ENCODE measurements at places on chromosomes 5 and 9.

DNA sequence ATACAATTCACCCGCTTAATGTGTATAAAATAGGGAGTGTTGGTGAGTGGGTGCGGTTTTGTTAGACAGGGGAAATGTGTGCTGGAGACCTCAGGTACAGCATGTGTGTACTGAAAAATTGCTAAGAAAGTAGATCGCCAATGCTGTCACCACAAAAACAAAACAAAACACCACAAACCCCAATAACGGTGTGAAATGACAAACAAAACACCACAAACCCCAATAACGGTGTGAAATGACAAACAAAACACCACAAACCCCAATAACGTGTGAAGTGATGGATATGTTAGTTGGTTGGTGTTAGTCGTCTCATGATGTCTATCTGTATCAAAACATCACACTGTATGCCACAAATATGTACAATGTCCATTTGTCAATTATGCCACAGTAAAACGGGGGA lies 14.2 kb upstream of the GFPT2 start:
- no peak for DNase-seq

- no peak for DNase-seq
These were observed 10.1 kb upstream of the THG1L start for GRCh38 chr5:157721159-157721558.

DNA sequence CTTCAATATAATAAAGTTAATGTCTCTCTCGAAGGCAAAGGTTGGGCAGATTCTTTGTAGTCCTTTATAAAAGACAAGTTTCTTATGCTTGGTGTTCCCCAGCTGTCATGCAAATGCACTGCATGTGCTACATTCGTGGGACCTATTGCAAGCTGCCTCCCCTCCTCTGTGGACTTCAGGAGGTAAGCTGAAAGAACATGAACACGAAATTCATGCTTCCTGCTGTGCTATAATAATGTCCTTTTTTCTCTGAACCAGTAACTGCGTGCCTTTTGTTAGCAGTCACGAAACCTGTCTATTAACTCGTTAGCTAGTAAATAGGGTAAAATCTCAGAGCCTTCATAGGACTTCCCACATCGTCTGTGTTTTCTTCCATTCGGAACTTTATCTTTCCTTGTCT lies 363.5 kb downstream of the CDH9 start:
- no peak for DNase-seq

DNA sequence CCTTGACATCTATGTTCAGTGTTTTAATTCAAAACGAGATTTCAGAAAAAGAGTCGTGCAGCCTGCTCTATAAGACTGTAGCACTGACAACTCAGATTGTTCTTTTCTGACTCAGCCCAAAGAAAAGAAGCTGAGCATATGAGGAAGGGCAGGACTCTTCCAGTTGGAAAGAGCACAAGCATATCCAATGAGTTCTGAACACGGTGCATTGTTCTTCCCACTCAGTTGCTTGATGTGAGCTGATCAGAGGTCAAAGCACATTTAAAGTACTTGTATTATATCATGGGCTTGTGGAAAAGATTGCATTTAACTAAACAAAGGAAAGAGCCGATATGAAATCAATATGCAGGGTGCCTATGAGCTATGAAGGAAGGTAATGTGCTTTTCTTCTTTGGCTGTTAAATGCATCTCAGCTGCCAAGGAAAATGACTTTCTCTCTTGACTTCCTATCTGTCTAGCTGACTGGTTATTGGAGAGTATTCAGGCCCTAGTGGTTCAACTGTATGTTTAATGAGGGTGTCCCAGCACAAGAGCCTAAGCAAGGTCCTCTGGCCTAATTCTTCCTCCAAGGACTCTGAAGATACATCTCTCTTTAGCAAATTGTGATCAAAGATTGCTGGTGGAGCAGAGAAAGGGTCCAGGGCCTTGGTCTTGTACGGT lies 226.6 kb upstream of the PPP1R2B start:
- DNase-seq: no peak

- no peak for DNase-seq
These were observed 33.3 kb downstream of the AHRR start for GRCh38 chr5:354581-355378.

DNA sequence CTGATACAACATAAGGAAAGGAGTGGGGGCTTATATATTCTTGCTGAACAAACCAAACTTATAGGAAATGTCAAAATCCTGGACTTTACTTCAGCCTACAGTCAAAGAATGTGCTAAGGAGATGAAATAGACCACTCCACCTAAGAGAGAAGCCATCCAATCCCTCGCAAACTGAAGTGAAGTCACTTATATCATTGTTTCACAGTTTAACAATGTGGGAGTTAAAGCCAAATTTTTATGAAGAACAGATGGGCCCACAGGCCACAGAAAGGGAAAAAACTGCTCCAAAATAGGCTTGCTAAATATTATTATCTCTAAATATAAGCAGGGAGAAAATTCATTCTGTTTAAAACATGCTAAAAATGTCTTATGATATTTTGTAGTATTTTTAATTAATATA lies 233.3 kb downstream of the GAS1 start:
- DNase-seq: no peak

DNA sequence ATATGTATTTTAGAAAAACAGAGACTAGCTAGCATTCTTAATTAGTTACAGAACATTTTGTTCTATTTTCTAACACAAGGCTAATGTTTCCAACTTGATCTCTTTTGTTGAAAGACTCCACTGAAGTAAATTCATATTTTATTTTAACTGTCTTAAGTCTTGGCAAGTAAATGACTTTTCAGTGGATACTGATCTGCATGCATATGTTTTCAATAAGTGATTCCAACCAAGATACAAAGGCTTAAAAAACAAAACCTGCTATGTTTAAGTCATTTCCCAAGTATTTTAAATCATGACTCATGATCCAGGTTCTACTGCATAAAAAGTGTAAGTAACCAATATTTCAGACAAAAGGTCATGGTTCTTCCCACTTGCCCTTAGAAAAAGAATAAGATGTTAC lies 5.7 kb downstream of the CDO1 start:
- no peak for DNase-seq

GRCh38 chr5:40389591-40389990 lies 290.1 kb upstream of the PTGER4 start:
- DNase-seq: no peak

DNA sequence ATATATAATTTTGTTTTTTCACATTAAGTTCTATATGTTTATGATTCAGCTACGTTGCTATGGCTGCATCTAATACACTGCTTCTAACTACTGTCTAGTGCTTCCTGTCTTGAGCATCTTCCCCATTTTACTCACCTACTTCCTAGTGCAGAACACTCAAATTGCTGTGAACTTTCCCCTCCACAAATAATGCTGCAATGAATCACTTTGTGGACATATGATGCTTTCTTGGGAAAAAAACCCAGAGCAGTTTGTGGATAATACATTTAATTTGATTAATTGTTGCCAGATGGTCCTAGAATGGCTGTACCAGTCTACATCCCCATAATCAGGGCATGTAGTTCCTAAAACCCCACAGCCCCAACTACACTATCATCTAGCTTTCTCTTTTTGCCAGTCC lies 18.5 kb downstream of the CD180 start:
- no peak for DNase-seq

DNA sequence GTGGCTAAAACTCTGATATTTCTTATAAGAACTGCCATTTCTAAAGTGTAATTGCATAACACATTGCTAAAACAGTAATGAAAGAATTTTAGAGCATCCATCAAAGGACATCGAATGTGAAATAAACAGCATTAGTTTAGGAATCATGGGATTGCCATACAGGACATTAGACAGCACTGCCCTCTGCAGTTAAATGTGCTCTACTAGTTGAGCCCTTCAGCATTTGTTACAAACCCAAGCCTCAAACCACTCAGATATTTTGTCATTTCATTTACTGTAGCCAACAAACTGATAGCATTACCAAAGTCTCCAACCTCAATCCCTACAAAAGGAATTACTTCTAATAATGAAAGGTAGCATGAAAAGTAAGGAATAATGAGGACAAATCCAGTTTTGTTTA lies 116.8 kb upstream of the COX7C start:
- DNase-seq: no peak

- DNase-seq: no peak
These were observed 1027.0 kb upstream of the COX7C start for GRCh38 chr5:85590764-85591163.

DNA sequence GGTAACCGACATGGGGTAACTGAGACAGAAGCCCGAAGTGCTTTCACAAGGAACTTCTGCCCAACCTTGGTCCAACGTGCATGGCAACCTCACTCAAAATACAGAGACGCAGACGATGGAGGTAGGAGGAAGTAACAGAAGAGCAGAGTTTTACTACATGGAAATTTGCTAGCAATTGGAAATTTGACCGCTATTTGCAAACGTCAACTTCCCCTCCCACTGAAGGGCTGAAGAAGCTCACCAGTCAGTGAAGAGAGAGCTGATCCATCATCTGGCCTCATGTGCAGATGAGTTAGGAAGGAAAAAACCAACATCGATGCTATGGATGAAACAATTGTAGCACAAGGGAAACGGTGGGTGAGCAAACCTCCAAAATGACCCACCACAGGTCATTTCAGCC lies 196.7 kb downstream of the RGS3 start:
- DNase-seq: no peak

DNA sequence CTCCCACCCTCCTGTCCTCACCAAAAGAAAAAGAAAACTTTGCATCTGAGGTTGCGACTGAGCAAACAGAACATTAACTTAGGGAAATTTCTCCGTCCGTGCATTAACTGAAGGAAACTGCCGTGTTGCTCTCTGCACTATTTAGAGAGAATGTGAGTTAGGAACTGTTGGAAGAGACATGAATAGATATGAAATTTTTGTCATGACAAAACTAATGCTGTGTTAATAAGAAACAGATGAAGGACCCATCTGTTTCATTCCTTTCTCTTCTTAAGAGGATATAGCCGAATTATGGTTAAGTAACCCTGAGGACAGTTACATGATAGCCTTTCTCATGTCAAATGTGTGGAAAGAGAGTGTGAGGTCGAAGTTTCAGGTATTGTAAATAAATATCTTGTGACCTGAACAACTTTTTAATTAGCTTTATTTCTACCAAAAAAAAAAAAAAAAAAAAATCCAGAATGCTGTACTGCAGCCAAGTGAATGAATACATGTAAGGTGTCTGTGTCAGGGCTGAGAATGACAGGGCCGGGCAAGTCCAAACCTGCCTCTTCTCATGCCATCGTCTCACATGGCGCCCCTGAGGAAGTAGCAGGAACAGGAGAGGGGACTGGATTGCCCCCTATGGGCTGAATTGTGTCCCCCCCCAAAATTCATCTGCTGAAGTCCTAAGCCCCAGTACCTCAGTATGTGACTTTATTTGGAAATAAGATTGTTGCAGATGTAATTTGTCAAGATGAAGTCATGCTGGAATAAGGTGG lies 35.6 kb upstream of the ANKRD33B start:
- no peak for DNase-seq

DNA sequence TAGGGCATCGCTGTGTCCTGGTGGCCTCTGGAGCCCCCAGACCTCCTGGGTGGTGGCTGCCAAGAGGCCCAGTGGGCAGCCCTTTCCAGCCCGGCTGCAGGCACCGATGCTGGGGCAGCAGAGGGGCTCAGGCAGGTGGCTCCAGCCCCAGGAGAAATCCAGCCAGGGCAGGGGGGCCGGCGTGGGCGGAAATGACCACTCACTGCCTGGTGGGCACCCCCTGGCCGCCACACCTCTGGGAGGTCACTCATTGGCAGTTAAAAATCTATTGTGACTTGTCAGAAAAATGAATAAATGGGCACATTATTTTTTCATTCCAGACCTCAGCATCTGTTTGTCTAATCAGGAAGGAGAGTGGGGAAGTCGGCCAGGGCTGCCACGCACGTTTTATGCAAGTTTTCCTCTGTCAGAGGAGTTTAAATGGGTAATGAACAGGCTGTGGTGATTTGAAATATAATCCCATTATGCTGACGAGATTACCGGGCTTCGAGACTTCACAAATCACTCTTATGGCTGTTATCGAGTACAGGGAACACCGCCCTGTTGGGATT lies 171.9 kb downstream of the GAPVD1 start:
- no peak for DNase-seq

GRCh38 chr9:124764774-124765438 lies 6.2 kb downstream of the NR6A1 start:
- DNase-seq: no peak

DNA sequence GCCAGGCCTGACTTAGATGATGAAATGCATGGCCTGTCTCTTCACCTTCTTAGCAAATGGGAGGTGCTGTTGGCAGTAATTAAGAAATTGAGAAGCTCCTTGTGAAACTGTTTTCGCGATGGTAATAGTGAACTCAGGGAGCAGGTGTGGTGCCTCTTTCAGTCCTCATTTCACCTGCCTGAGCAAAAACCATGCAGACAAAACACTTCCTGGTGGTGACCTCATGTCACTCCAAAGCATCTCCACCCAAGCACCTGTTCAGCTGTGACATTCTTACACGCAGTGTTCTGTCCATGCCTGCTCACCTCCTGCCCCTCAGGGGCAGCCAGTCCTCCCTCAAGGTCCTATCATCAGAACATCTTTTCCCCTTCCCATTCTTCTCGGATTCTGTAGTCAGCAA lies 146.5 kb downstream of the CD180 start:
- no peak for DNase-seq

DNA sequence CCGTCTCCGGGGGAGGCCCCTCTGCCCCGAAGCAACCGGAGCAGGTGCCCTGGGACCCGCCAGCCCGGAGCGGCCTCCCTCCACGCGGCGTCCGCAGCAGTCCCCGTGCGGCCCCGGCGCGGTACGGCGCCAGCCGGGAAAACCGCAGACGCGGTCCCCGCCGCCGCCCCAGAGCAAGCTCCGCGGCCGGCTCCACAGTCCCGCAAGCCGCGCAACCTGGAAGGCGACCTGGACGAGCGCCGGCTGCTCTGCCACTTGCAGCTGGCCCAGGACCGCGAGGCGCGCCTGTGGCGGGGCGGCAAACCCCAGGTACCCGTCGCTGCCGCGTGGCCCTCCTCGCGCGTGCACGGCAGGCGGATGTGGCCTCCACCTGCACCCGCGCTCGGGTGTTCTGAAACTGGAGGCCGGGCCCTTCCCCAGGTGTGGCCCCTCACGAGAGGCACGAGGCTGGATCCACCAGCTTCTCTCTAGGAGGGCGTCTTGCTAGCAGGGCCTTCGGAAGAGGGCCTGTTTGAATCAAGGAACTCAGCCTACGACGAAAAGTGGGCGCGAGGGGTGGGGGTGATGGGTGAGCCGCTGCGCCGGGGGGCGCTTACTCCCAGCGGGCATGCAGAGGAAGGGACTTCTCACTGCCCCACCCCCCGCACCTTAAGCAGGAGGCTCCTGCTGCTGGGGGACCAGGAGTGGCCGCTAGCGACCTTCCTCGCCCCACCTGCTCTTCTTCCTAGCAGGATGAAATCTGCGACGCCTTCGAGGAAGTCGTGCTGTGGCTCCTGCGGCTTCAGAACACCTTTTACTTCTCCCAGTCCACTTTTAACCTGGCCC lies 602 bp downstream of the CCNI2 start:
- peak; percentile 62 for DNase-seq

- peak; percentile 92 for DNase-seq
These were observed 714 bp upstream of the ZNF608 start for GRCh38 chr5:124746916-124747790.

- no peak for DNase-seq
These were observed 95.3 kb downstream of the TTLL11 start for GRCh38 chr9:121997791-121998190.

Measured in body of pancreas (tissue), 4 donors.